ENCODE measurements at places on chromosomes 3 and 15.
A peak's percentile ranks its signal among the peaks of the same experiment; 100 is the strongest.

- no peak for DNase-seq
Measured at GRCh38 chr3:107752202-107752990, 229.6 kb downstream of the BBX start.

- no peak for DNase-seq
Measured at GRCh38 chr15:39966521-39966920, 32.6 kb downstream of the EIF2AK4 start.

DNA sequence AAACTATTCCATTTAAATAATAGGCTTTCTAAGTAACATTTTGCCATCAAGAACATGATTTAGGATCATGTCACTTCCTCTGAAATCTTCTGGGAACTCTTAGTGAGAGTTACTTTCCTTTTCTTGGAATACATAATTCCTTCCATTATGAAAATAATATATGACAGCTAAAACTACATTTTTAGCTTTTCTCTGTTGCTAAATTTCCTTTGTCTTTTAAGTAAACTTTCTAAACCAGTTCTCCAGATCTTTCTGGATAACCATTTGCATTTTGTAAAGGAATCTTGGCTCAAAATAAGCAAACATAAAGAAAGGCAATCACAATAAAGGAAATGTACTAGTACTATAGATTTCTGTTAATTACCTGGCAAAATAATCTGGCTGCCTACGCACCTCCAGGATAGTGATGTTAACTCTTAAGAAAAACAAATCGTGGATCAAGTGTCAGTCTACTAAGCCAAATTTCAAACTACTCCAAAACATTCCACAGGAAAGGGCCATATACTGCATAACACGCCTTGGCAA is 165.7 kb downstream of the ZNF385D start:
- DNase-seq = no peak

DNA sequence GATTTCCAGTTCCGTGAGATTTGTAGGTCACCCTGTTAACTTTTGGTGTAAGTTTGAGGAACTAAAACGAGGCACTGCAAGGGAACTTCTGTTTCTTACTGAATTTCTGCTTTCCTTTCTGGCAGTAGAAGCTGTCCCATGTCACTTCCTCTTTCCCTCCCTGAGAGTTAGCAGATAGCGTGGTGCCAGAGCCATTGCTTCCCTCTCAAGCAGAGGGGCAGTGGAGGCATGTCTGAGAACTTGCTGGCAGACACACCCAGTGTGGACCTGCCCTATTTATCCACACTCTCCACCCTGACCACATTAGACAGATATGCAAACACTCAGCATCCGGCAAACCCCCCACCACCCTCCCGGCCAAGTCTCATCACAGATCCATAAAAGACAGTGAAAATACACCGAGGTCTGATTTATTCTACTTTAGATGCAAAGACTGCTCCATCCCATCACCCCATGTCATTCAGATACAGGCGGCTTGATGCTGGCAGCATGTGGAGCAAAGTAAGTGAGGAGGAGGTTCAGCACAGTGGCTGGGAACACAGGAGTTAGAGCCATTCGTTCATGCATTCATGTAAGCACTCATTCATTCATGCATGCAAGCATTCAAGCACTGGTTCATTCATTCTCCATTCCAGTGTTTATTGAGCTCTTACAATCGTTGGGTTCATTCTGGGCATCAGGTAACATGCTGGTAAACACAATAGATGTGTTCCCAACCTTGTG is 324.7 kb downstream of the SHQ1 start:
- no peak for DNase-seq

DNA sequence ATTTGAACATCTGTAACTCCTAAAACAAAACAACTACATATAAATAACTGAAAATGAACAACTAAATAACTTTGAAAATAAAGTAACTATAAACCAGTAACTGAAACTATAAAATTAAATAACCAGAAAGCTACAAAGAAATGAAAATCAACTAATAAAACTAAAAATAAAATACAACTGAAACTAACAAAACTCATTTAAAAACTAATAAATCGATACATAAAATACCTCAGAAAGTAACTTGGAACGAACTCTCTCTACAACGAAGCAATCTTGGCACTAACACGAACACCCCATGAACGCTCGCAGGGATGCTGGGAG is 15.9 kb upstream of the LAMP3 start:
- no peak for DNase-seq

GRCh38 chr15:96053781-96054428 is 276.6 kb upstream of the NR2F2 start:
- no peak for DNase-seq

GRCh38 chr15:95883064-95883463 is 447.4 kb upstream of the NR2F2 start:
- no peak for DNase-seq

GRCh38 chr3:181252631-181253030 is 263.1 kb upstream of the DNAJC19 start:
- no peak for DNase-seq

DNA sequence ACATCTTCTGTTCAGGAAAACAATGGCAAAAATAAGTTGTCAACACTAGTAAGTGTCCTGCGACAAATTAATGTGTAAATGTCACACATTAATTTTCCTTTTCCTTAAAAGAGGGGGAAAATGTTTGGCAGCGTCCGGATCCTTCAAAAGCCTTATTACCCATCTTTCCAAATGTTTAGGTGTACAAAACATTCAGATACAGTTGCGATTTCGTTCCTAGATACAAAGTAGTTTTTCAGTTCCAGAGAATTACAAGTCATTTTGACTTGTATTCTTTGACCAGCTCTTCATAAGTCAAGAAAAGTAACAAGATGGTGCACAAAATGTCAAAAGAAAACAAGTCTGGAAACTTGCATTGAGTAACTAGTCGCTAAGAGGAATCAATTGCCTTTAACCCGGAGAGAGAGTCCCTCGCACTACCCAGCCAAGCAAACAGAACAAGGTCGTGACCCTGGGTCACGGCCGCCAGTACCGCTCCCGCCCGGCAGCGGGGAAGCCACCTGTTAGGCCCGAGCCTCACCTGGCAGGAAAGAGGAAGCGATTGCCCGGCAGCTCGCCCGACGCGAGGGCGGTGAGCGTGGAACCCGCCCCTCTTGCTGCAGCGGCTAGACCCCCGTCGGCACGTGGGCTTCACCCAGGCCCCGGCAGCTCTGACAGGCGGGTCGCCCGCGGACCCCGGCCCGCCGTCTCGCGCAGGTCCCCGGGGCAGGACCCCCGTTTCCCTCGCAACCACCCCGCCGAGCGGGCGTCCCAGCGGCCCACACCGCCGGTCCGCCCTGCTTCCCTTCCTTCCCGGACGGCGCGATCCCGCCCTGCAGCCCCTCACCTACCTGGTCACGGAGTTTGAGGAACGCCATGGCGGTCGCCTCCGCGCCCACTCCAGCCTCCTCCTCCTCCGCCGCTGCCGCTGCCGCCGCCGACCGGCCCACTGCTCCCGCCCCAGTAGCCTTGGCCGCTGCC is 61.0 kb upstream of the ANKRD28 start:
- no peak for DNase-seq

DNA sequence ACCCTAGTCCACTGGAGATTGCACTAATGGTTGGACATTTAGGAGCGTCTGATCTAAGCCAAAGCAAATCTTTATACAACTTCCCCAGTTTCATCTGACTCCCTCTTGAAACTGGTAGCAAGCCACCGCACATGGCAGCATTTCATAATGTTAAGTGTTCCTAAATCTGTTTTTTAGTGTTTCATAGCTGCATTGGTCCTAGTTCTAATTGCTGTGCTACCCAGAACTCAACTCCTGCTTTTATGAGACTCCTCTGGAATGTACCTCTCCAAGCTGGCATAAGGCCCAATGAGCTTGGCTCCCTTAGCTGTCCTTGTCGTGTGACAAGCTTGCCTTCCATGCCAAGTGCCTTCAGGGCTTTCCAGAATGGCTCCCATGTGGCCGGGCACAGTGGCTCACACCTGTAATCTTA is 65.3 kb upstream of the FLNB start:
- DNase-seq = peak; percentile 12

- DNase-seq = no peak
Measured at GRCh38 chr3:44584646-44585501, at the start of gene ZNF660. Gene ZNF660 (plus strand): TSS chr3:44584964. CDS start chr3:44594194, 9,230 bp downstream.

GRCh38 chr3:60953351-60953750 is 297.9 kb downstream of the FHIT start:
- no peak for DNase-seq

DNA sequence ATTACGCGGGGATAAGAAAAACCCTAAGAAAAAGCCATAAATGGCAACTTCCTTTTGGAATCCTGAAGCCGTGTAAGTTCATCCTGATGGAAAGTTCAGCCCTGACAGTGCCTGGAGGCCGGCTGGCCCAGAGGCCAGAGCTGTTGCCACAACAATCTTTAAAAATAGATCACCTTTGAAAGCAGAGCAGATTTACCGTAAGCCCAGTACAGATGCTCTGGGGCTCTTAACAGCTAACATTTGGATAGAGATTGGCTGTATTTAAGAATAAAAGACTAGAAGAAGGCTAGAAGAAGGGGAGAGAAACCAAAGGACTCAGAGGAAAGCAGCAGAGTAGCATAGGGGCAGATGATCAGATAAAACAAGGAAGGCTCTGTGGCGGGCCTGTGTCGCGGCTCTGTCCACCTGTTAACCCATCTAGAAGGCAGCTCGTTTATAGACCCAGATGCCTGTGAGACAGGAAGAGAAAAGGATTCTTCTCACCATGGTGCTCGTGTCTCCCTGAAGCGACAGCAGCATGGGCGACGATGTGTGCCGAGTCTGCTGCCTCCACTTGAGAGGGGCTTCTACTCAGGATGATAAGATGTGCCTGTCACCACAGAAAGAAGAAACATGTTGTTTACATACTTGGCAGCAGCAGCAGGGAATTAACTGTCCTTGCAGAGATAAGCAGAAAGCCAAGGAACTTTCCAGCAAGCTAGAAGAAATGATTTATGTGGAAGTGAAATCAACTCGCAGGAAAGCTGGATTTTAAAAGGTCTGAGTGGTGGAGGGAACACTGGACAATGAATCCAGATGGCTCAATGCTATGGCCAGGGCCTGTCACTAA is 69.9 kb downstream of the SYNM start:
- DNase-seq = no peak

DNA sequence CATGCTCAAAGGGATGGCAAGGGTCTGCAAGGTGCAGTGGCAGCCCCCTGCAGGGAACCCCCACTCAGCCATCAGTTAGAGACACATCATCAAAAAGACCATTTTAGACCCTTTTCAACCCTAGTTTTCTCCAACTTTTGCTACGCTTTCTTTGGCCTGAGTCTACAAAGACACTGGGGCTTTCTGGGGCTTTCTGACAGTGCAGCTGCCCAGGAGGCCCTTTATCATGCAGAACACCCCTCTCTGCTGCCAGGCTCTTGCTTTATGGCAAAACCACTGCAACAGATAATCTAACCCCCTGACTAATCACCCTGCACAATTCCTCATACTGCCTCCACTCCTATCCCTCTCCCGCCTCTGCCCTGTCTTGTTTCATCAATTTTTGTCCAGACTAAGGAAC is 2.4 kb downstream of the NMNAT3 start:
- no peak for DNase-seq

DNA sequence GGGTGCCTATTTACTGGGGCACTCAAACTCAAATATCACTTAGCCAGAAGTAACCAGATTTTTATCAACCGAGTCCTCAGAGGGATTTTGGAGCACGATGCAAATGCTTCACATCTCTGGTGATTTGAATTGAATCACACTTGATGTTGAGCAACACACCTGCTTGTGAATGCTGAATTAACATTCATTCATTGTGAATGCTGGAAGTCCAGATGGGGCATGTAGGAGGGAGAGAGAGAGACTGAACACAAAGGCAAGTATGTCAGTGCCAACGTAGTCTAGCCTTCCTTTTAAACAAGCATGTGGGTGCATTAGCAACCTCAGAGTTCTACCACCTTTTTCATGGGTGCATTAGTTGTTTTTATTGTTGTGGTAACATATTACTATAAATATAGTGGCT is 156.2 kb downstream of the ADAMTSL3 start:
- DNase-seq = no peak

GRCh38 chr3:113148284-113148683 is 63.1 kb upstream of the BOC start:
- no peak for DNase-seq

Data from BJ (cell line).